Stimulated activated CD4-positive, alpha-beta T cell treated with anti-CD3 and anti-CD28 coated beads, Interleukin-1b, Interleukin-23, amount 100 ng/mL, for 1 hour (primary cell): ENCODE measurements at places on chromosomes 13 and 19.

- DNase-seq: no peak
Observed at GRCh38 chr13:84934911-84935310, 864.3 kb downstream of the SLITRK6 start.

GRCh38 chr19:47752440-47753211 is 7.3 kb downstream of the NOP53 start:
- DNase-seq: no peak

GRCh38 chr19:46803555-46803954 is 15.2 kb upstream of the SLC1A5 start:
- no peak for DNase-seq

GRCh38 chr19:28401739-28402424 is 811.1 kb downstream of the UQCRFS1 start:
- DNase-seq: no peak

- DNase-seq: no peak
Observed at GRCh38 chr19:46191972-46192371, 37.6 kb upstream of the IGFL1 start.

DNA sequence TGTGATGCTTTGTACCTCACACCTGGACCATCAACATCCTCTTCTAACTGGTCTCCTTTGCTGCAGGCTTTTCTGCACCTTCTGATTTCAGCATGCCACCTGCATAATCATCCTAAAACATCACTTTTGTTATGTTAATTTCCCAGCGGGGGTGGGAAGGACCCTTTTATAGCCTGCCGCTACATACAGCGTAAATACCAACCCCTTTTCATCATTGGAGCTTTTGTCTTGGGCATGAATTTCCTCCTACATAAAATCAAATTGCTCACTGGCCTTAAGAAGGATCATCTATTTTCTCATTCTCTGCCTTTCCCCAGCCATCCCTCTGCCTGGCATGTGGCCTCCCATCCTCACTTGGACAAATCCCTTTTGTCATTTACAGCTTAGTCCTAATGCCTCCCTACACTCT is 124.7 kb downstream of the RBM26 start:
- DNase-seq: no peak

DNA sequence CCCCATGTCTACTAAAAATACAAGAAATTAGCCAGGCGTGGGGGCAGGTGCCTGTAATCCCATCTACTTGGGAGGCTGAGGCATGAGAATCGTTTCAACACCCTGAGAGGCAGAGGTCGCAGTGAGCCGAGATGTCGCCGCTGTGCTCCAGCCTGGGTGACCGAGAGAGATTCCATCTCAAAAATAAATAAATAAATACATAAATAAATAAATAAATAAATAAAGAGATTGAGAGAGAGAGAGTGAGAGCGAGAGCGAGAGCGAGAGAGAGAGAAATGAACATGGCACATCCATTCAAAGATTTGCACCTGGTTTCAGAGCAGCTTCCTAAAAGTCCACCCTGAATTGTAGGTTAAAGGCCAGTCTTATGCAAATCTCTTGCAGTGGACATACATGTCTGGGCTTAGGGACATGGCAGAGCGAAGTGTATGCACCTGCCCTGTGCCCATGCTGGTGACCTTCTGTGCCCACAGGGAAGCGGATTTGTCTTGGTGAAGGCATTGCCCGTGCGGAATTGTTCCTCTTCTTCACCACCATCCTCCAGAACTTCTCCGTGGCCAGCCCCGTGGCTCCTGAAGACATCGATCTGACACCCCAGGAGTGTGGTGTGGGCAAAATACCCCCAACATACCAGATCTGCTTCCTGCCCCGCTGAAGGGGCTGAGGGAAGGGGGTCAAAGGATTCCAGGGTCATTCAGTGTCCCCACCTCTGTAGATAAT is 42.3 kb upstream of the CYP2B6 start:
- DNase-seq: no peak

DNA sequence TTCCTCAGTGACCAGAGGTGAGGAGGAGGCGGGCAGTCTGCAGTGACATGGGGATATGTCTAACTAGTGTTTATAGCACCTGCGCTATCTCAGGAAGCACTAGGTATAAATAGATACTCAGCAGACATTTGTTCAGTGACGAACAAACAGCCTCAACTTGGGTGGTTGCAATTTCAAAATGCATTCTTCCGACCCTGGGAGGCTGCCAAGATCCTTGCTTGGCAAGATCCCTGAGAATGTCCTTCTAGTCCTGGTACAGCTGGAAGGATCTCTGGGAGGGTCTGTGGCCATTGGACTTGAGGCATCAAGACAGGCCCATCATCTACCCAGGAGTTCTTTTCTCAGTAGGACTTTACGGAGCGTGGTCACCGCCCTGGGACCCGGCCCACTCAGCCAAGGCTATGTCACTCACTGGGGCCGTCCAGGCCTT is 299.5 kb downstream of the ZNF536 start:
- no peak for DNase-seq

GRCh38 chr19:28377077-28377476 is 835.9 kb downstream of the UQCRFS1 start:
- DNase-seq: no peak

DNA sequence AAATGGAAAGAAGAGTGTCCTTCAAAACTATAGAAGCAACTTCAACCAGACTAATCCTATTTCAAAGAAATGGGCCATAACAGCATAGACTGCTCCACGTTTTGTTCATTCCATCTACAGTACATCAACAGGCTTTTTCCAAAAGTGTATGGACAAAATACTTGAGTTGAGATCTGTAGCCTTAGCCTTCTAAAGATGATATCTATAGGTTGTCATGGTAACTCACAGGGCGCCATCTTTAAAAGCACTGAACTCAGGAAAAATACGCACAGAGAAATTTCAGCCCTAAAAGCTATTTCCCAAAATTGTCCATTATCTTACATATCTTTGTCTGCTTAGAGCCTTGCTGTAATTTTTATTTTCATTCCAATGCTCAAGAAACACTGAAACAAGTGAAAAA is 439.4 kb upstream of the NBEA start:
- no peak for DNase-seq

DNA sequence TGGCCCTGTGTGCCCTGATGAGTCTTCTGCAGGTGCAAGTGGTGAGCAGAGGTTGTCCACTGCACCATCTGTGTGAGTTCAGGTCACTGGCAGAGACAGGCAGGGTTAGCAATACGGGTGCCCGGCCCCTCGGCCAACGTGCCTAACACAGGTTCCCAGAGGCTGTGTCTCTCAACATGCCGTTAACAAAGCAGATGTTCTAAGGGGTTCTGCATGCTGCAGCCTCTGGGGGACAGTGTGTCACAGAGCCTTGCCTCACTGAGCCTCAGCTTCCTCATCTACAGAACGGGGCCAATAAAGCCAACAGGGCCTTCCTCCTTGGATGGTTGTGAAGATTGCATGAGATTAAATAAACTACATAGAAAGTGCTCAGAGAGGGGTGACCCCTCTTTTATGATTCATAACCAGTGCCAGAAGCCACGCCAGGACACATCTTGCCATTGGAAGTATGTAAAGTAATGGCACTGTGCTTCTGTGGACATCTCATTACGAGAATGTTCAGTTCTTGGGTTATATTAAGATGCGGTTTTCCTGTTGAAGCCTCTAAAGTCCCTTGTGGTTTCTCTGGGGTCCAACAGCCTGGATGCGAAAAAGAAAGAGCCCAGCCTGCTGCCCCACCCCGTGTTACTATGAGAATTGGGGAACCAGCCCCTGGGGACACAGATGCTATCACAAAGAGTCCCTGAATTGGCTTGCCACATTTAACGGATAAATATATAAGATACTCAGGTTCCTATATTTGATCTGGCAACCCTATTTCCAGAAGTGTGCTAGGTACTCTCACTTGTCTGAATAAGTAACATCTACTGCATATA is 11.2 kb upstream of the ARHGEF18 start:
- no peak for DNase-seq

DNA sequence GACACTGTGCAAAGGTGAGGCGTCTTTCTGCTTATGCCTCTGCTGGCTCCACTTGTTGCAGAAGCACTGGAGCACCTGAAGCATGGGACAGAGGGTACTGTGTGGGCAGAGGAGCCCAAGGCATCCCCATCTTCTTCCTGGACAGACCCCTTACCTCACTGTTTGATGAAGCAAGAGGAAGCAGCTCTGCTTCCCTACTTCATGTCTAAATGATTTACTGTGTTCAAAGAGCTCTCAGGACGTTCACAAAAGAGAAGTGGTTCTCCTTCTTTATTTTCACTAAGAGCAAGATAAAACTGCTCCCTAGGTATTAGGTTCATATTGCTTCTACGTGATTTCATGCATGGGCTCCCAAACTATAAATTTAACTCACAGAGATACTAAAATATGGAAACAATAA is 1635.4 kb upstream of the SLC10A2 start:
- no peak for DNase-seq

DNA sequence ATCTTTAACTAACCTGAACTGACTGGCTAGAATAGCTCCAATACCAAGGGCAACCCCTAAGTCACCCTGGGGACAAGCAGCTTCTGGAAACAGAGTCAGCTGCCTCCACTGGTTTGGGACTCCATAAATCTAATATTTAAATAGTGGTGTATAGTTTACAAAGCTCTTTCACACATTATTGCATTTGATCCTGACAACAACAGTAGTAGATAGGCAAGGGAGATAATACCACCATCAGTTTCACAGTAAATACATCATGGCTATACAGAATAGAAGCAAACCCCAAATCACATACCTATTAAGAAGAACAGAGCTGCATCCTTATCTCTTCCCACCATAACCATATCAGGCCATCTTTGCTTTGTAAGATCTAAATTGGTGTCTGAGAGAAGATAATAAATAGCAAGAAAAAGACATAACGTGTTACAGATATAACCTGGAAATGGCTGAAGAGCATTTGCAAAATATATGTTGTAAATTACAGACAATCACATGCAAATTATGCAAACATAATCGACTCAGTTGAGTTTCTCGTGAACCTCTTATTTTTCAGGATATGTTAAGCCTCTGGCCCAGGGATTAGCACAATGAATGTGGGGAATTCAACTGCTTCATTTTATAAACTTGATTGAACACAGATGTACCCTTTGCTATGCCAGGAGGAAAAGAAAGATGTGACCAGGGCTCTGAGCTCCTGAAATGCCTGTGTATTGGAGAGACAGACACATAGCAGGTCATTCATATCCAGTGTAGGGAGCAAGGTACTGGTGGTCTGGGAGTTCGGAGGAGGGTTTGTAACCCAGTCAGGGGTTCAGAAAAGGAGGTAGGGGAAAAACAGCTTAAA is 142.5 kb downstream of the SLC7A1 start:
- DNase-seq: no peak

GRCh38 chr13:43434191-43434590 is 352.6 kb downstream of the ENOX1 start:
- DNase-seq: no peak

- no peak for DNase-seq
Observed at GRCh38 chr19:18223860-18224524, 2.2 kb downstream of the PDE4C start.

- no peak for DNase-seq
Observed at GRCh38 chr19:9295411-9295849, 14.2 kb downstream of the ZNF699 start.

DNA sequence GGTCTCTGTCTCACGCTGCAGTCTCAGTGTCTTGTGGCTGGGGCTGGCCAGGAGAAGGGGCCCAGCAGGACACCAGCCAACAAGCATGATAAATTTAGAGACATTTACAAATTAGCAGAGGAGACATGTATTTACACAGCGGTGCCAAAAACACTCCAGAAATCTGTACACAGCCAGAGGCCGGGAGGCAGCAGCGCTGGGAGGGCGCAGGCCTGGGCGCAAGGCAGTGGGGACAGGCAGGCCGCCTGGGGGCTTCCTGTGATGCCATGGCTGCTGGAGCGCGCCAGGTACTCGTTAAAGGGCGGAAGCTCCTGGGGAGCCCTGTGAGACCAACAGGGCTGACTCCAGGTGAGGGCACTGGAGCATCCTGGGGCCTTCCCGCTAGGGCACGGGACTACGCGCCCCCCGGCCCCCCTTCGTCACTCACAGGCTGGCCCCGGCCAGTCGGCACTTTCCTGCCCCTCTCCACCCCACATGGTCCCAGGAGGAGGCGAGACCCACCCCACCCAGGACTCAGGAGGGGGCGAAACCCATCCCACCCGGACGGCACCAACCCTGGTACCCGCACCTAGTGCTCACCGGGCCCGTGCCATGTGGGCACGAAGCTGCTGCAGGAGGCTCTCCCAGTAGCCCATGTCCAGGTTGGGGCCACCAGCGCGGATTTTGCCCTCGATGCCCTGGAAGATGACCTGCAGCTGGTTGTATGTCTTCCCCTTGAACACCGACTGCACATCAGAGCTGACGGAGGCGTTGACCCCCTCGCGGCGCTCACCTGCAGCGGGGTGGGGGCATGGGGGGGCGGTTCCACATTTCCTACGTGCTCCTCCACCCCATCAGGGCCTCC is 7.4 kb upstream of the TBXA2R start:
- DNase-seq: no peak

DNA sequence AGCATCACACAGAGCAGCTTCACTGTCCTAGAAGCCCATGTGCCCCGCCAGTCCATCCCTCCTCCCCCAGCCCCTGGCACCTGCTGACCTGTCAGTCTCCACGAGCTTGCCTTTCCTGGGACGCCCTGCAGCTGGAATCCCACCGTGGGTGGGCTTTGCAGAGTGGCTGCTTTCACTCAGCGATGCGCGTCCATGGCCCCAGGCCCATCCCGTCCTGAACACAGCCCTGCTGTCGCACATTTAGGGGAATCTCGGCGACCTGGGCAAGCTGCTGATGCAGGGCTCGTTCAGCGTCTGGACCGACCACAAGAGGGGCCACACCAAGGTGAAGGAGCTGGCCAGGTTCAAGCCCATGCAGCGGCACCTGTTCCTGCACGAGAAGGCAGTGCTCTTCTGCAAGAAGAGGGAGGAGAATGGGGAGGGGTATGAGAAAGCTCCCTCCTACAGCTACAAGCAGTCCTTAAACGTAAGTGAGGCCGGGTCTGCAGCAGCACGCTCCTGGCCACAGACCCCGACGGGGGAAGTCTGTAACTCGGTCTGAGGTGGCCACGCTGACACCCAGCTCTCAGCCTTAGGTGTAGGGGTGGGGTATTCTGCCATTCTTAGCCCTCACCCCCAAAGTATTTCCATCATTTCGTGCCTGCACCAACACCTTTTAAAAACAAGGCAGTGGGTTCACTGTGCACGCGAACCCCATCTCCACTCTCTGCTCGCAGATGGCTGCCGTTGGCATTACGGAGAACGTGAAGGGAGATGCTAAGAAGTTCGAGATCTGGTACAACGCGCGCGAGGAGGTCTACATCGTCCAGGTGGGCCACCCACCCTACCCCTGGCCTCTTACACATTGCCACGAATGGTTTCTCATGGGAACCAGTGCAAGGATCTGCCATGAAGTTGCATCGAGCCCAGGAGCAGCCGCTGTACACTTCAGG is 18.3 kb upstream of the F7 start:
- DNase-seq: no peak

DNA sequence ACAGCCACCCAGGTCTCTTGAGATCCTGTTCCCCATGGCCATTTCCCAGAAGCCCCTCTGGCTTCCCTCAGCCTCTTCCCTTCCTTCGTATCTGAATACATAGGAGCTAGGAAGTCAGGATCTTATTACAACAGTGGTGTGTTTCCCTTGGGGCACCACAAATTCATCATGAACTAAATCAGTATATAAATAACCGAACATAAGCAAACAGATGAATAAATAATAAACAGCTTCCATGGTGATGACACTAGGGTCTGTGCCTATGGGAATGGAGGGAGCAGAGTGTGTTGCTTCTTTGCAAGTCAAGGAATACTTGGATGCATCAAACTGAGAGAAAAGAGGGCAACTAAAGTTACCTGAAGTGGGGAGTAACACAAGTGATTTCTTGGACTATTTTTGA is 527.6 kb downstream of the LMO7 start:
- no peak for DNase-seq

- DNase-seq: no peak
Observed at GRCh38 chr13:48380581-48380980, 32.3 kb downstream of the LPAR6 start.

GRCh38 chr19:40625406-40626120 is 24.4 kb downstream of the LTBP4 start:
- no peak for DNase-seq
